ENCODE measurements at places on chromosomes 7 and 10. TPM values are rescaled to one million over a fixed set of nuclear protein-coding genes. Genes with fewer than 3 reads are reported as not detected.

PLEKHS1 gene
- total RNA-seq = not detected

C7orf57 gene
- 0.57 TPM for total RNA-seq

OR9A2 gene
- total RNA-seq = not detected

AS3MT gene
- 3.4 TPM for total RNA-seq

DLX5 gene
- not detected for total RNA-seq

MINDY4 gene
- 2.7 TPM for total RNA-seq

- DNase-seq = no peak
Measured at GRCh38 chr7:93442478-93443224, 131.9 kb downstream of the CALCR start.

DNA sequence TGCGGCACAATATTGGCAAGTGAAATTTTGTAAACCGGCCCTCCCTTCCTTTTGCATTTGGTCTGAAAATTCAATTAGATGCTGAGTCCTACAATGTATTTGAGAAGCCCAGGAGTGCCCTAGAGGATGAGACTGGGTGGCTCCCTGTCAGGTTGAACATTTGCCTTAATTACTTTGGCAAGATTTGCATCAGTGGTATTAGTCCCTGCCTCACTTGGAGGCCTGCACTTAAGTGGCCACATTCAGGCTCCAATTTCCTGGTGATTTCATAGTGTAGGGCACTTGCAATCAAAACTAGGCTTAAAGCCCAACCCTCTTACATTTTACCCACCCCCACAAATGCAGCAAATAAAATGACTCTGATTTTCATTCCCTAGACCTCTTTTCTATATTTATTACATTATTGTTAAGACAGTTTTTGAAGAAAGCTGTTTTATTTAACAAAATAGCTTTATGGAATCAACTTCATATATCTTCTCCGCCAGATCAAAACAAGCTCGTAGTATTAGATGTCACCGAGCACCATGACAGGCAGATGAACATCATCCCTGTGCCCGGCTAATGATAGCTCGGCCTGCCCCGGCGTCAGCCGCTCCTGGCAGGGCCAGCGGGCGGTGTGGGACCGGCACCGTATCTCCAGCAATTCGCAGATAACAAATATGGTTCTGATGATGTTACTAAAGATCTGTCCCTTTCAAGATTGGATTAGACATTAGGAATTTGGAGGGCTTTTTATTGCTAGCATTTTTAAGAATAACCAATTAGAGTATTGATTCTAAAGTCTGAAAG is 73.6 kb downstream of the EGFR start:
- no peak for DNase-seq

DNA sequence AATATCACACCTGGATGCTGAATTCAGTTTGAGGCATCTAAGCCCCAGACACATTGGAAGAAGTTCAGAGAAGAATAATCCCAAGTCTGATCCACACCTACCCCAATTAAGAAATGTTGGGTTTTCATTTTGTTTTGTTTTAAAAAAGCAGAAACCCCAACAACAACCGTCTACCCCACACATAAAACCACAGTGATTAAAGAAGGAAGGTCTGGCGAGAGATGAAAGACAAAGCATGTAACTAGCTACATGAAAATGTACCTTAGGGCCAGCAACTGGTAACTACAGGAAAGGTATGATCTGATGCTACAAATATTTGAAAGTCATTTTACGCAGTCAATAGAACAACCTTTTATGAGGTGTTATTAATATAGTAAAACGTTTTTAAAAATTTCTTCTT is 1112.3 kb downstream of the GATA3 start:
- no peak for DNase-seq

DNA sequence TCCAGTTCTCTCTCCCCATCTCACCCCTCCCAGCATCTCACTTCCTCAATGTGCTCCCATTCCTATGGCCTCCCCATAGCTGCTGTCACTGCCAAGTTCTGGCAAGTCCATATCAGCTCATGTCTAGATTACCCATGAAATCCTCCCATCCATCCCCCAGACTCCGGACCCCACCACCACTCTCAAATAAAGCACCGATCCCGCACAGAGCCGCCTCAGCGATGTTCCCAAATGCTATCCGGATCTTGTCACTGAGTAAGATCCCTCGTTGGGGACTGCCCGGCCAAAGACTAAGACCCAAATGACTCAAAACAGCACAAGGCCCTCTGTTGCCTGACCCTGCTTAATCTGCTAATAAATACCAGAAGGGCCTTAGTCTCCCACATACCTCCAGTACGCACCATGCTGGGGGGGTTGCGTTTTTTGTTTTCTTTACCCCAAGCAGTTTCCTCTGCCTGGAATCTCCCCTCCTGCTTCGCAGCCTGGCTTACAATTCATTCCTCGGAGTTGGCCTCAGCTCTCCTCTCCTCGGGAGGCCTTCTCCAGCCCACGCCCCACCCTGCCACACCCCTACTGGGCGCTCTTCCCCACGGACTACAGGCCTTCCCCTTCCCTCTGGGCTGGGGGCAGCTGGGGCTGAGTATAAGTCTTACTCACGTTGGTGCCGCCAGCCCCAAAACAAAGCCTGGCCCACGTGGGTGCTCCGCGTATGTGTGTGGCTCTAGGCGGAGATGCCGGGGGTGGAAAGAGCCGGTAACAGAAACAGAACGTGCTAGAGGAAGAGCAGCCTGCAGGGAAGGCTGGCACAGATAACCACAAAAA is 1.8 kb upstream of the DUSP5 start:
- no peak for DNase-seq

- DNase-seq = no peak
Measured at GRCh38 chr7:144969787-144970186, 133.9 kb upstream of the TPK1 start.

DNA sequence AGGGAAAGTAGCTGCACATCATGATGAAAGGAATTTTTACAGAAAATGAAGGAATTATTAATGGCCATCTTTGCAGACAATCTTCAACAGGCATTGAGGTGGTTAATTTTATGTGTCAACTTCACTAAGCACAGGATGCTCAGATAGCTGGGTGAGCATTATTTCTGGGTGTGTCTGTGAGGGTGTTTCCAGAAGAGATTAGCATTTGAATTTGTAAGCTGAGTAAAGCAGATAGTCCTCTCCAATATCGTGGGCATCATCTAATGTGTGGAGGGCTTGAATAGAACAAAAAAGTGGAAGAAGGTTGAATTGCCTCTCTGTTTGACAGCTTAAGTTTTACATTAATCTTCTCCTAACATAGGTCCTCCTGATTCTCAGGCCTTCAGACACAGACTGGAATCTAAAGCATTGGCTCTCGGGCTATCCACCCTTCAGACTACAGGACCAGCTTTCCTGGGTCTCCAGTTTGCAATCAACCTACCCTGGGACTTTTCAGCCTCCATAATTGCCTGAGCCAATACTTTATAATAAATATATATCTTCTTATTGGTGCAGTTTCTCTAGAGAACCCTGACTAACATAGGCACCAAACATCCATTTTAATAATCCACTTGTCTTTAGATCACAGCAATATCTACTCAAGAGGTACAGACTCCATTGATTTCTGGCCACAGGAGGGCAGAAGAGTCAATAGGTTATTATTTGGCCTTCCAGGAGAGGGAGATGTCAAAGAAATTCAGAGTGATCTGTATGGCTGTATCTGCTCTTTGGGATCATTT is 10.5 kb upstream of the CRPPA start:
- DNase-seq = no peak

DNA sequence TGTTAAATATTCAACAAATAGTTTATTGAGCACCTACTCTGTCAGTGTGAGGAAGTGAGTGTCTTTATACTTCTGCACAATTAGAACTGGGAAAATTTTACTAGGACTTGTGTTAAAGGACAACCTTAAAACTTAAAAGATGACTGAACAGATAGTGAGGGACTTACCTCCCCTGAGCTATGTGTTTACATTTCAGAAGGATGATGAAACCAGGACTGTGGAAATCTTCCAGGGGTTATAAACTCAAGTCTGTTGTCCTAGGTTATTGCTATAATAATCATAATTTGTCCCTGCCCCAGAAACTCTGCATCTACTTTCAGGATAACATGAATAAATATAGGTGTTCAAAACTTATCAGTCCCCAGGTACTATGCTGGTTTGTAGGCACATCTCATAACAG is 261.0 kb upstream of the MKLN1 start:
- DNase-seq = no peak

GRCh38 chr10:127774766-127775559 is 38.0 kb downstream of the FOXI2 start:
- no peak for DNase-seq

DNA sequence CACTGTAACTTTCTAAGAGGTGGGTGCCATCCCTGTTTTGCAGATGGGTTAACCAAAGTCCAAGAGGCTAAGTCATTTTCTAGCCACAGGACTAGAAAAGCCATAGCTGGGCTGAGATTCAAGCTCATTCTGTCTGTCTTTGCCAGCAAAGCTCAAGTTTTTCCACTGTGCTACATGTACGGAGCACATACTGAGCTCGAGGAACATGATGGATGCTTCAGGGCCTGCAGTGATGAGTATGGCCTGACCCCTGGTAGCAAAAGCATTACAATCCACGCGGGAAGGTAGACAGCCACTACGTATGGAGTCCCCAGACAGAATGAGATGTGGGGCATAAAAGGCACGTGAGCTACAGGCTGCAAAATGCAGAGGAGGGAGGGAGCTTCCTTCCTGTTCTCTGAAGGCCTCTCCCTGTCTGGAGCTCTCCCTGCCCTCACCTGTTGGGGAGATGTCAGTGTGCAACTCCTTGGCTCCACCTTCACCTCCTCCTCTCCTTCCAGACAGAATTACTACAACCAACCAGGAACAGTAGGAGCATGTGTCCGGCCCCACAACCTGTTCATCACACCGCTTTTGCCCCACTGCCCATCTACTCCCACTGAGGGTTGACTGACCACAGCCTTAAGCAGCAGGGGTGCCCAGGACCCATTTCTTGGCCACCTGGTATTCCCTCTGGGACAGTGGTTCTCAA is 16.4 kb downstream of the ITPRIP start:
- DNase-seq = no peak

- no peak for DNase-seq
Measured at GRCh38 chr10:3537518-3537917, 247.5 kb downstream of the KLF6 start.

GRCh38 chr7:31108097-31108657 is 56.1 kb downstream of the ADCYAP1R1 start:
- DNase-seq = no peak

DNA sequence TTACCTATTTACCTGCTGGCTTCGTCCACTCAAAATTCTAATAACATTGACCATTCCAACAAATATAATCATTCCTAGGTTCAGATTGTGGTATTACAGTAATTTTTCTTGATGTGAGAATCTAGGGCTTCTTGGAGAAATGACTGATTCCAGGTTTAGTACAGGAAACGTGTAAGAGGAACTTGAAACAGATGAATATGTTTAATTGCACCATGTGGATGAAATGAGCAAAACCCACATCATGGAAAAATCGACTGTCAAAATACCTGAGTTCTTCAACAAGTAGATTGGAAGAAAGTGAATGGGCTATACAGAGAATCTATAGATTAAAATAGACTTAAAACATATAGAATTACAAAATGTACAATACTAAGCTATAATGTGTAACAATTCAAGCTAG is 24.9 kb upstream of the OR9A4 start:
- DNase-seq = no peak

DNA sequence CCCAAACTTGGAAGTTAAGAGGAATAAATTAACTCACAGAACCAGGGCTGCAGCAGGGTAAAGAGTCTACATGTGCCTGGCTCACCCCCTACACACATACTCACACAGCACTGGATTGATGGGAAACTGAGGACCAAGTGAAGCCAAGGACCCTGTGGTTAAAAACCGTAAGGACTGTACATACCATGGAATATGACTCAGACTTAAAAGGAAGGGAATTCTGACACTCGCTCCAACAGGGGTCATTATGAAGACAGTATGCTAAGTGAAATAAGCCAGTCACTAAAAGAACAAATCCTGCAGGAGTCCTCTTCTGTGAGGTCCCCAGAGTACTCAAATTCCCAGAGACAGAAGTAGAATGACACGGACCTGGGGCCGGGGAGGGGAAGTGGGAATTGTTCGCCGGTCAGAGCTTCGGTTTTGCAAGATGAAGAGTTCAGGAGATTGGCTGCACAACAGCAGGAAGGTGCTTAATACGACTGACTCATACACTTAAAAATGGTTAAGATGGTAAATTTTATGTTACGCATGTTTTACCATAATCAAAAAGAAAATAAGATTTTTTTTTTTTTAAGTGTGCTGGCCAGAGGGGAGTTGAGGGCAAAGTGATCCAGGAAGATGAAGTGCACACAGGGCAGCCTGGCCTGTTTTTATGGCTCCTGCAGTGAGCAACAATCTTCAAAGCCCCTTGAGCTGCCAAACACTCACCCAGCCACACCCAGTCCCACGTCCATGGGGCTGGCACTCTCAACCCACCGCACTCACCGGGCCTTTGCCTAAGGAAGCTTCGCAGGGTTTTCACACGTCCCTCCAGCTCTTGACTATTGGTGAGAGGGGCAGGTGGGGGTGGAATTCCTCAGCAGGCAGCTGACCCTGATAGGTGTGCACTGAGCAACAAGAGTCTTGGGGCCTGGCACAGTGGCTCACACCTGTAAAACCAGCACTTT is 26.4 kb downstream of the DRGX start:
- DNase-seq = no peak

DNA sequence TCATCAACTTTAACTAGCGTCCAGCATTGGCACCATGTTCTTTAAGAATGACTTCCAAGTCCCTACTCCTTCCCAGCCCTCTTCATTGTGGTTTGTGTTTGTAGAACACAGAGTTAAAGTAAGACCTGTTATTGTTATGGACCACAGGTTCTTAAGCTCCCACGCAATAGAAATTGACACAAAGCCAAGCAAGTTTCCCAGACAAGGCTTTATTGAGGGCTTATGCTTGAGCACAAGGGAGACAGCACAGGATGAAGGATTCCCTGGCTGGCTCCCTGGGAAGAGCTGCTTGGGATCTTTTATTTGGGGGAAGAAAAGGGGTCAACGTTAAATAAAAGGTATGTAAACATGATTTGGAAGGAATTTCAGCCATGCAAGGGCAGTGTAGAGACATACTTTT is 44.3 kb upstream of the PRKCQ start:
- DNase-seq = no peak

DNA sequence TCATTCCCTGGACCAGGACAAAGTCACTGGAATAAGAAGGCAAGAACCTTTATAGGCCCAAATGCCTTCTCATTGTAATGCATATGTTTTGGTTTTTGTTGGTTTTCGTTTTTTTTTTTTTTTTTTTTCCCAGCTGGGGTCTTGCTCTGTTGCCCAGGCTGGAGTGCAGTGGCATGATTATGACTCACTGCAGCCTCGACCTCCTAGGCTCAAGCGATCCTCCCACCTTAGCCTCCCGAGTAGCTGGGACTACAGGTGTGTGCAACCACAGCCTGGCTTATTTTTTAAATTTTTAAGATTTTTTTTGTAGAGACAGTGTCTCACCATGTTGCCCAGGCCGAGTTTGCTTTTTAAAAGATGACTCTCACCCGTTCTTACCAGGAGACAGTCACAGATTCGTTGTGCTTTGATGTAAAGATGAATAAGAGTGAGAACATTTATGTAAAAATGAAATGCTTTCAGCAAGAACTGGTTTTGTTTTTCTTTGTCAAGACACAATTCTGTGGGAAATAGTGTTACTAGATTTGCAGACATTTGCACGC is 7.6 kb downstream of the IQCE start:
- no peak for DNase-seq

GRCh38 chr10:6018422-6018821 is 41.1 kb upstream of the IL15RA start:
- no peak for DNase-seq

GRCh38 chr7:158256091-158256816 is 331.4 kb downstream of the PTPRN2 start:
- no peak for DNase-seq

Measured in esophagus squamous epithelium (tissue), 5 donors.